ENCODE measurements at places on chromosomes 11 and 22.

- DNase-seq, result no peak
These were observed 20.8 kb upstream of the ZBED5 start for GRCh38 chr11:10878408-10879214.

DNA sequence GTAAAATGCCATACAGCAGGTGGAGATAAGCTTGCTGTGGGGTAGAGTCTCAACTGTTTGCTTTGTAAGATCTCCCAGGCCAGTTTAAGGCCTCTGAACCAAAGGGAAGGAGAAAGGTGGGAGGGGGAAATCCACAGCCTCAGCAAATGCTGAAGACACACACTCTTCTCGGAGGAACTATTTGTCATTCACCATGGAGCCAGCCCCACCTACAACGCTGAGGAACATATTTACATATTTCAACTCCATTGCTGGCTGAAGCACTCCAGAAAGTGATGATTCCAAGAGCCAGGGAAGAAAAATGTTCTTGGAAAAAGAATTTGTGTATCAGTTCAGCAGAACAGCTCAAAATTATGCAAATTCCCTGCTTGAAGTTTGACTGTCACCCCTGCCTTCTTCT lies 6.5 kb downstream of the TENM4 start:
- no peak for DNase-seq

GRCh38 chr11:15884777-15885540 lies 471.4 kb downstream of the SOX6 start:
- DNase-seq, result no peak

DNA sequence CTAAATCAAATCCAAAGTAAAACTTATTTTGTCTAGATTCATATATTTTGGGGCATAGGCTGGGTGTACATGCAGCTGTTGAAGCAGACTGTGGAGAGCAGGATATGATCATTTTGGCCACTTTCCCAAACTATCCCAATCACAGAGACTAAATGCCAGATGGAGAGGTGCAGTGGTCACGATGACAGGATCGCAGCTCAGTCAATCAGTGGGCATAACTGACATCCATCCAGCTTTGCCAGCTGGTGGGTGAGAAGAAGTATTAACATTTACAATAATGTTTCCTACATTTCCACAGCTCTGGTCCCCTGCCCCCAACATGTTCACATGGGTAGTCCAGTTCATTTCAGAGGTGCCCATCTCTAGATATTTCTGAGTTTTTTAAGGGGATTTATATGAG lies 255.5 kb upstream of the SESN3 start:
- no peak for DNase-seq

GRCh38 chr11:133999355-133999754 lies 42.6 kb upstream of the IGSF9B start:
- no peak for DNase-seq
